ENCODE measurements at places on chromosomes 3 and 15.

DNA sequence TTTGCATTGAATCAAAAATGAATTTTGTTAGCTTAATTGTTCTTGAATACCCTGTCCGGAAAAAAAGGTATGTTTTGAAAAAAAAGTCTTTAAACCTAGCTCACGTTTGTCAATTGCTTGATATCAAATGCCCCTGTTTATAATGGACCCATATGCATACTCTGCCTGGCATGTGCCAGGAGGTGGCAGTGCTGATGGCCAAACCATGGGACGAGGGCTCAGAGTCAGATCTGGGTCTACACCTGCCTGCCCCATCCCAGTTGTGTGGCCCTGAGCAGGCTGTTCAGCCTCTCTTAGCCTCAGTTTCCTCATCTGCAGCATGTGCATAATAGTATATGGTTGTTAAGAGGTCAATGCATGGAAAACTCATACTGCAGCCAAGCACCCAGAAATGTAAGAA is 38.8 kb downstream of the PRKCD start:
- DNase-seq, result no peak

DNA sequence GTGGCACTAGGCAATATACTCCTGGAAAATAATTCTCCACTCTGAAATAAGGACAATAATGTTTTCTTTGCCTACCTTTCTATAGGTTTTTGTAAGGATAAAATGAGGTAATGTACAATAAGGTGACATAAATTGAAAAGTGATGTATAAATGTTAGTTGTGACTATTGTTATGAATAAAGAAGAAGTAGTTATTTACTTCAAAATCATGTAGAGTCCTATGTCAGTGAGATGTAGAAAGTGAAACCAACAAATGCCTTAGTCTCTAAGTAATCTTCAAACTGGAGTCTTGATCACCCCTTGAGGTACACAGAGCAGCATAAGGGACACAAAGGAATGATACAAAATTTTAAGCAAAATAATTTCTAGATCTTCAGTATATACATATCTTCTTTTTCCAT is 60.3 kb upstream of the TP63 start:
- DNase-seq, result no peak

DNA sequence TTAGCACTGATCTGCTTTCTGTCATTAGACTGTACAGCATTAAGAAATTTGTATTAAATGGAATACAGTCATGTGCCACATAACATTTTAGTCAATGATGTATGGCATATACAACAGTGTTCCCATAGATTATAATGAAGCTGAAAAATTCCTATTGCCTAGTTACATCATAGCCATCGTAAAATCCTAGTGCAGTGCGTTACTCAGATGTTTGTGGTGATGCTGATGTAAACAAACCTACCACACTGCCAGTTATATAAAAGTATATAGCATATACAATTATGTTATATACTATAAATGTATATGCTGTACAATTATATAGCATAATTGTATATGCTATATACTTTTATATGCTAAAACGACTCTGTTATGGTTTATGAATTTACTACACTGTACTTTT is 41.7 kb downstream of the APH1B start:
- DNase-seq, result no peak

GRCh38 chr15:64010719-64011118 is 35.6 kb downstream of the DAPK2 start:
- DNase-seq, result peak; percentile 82

- peak; percentile 71 for DNase-seq
Observed at GRCh38 chr3:72214066-72214951, 429.4 kb upstream of the PROK2 start.

DNA sequence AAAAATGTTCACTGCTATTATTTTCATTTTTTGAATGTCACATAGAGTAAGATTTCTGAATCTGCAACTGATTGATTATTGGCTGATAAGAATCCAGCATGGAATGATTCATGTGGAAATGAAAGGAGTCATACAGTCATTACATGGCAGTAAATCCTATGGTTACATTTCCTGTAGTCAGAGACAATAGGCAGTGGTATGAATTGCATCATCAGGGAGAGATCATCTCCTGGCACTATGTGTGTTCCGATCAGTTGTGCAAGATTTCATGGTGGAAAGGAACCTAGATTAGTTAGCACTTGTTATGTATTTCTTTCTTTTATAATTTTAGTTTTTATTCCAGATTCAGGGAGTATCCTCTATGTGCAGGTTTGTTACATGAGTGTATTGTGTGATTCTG is 38.8 kb downstream of the SLC12A1 start:
- peak; percentile 2 for DNase-seq

DNA sequence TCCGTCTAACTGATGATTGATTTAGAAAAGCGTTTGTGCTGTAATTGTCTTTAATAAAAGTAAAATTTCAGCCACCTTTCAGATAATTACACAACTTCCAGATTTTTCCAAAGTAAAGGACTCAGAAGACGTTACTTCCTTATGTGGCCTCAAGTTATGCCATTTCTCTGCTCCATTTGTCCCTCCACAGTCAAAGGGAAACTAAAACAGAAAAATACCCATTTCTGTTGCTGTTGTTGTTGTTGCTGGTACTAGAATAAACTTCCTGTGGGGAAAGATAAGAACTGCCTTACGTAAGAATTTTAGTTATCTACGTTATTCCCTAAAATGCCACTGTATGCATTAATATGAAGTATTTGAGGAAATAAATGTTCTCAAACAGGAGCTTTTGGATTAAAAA is 153.9 kb downstream of the P3H2 start:
- peak; percentile 48 for DNase-seq

Measured in suppressor macrophage treated with lipopolysaccharide for 1 hour (primary cell).